ENCODE measurements at places on chromosomes 5 and 9.

DNA sequence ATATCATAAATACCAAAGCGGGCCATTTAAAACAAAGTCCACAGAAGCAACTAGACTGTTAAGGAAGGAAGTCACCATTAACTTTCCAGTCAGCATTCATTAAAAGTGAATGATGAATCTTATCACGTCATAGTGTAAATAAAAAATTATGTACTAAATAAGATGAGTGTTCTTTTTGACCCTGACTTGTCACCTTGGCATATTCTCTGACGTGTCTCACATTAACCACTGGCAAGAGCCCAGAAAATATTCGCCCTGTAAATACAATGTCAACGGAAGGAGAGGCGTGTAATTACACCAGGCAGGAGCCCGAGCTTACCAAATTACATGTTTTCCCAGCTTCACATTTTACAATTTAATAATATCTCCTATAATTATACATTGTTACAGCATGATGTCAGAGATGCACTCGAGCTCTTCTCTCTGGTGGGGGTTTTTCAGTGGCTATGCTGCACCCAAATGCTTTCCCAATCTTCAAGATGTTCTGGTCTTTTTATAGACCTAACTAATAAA lies 29.3 kb upstream of the UBE2QL1 start:
- DNase-seq, result no peak

GRCh38 chr9:13358128-13358527 lies 78.6 kb upstream of the MPDZ start:
- no peak for DNase-seq

DNA sequence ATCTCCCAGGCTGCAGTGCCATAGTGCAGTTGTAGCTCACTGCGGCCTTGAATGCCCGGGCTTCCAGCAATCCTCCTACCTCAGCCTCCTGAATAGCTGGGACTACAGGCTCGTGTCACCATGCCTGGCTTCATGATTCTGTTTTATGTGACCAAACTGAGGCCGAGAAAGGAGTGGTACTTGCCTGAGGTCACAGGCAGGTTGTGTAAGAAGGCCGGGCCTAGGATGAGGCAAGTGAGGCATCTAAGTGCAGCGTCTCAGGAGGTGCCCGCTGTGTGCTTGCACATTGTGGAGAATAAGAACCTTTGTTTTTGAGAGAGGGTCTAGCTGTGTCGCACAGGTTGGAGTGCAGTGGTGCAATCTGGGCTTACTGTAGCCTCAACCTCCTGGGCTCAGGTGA lies 2.1 kb upstream of the NDST1 start:
- no peak for DNase-seq

DNA sequence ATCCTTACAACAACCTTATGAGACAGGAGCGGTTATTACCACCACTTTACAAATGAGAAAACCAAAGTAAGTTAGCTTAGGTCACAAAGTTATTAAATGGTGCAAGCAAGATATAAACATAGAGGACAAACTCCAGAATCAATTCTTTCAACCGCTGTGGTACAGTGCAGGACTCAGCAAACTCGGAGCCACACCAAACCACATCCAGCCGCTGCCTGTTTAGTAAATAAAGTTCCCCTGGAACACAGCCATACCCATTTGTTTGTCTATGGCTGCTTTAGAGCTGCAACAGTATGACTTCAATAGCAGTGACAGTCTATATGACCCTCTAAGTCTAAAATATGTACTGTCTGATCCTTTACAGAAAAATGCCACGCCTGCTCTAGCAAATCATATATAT lies 1567.2 kb upstream of the WWC1 start:
- no peak for DNase-seq

GRCh38 chr5:18881615-18882014 lies 1106.4 kb downstream of the CDH18 start:
- no peak for DNase-seq

GRCh38 chr5:91408710-91409109 lies 25.6 kb upstream of the ARRDC3 start:
- DNase-seq, result no peak

- DNase-seq, result no peak
These were observed 18.6 kb downstream of the PRDM6 start for GRCh38 chr5:123107343-123108244.

DNA sequence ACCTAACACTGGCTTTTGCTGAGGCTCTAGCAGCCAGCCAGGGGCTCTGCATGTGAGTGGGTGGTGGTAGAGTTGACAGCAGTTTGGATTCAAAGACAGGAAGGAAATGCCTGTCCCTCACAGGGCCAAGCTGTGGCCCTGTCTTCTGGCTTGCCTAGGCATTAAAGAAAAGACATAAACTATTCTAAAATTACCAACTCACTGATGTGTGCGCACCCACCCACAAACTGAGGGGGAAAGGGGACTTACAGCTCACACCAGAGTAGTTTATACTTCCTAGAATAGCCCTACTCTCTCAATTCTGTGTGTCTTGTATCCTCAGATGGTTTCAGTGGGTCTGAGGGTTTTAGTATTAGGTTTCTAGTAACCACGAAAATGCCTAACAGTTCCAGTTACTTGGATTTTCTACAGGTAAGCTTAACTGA lies 18.3 kb upstream of the IL13 start:
- no peak for DNase-seq

DNA sequence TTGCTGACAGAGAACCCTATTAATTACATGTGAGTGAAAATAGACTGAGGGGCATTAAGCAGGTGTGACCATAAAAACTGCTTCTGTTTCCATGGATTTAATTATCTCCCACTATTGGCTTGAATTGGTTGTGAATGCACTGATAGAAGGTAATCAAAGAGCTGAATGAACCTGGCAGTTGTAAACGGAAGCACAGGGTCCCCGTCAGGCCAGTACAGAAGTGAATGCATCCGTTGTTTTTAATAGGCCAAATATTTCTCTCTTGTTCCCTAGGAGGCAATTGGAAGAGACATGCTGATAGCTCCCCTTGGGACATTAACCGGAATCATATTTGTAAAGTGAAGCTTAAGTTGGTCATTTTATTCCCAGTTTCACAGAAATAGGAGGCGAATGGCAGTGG lies 147.0 kb downstream of the CAVIN4 start:
- no peak for DNase-seq

DNA sequence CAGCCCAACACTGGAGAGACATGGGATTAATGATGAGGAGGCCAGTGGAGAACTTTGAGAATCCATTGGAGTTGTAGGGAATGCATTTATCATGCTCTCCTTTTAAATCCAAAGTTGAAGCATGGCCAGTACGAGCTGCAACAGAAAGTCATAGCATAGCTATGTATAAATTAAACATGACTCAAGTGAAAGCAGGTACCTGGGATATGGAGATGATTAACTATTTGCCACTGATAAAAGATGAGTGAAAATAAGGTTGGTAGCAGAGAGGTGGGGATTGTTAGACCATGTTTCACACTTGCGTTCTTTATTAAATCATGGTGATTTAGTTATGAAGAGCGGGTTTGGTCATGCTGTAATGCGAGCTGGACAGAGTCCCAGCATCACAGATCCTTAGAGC lies 189.6 kb downstream of the ARHGEF28 start:
- DNase-seq, result no peak

DNA sequence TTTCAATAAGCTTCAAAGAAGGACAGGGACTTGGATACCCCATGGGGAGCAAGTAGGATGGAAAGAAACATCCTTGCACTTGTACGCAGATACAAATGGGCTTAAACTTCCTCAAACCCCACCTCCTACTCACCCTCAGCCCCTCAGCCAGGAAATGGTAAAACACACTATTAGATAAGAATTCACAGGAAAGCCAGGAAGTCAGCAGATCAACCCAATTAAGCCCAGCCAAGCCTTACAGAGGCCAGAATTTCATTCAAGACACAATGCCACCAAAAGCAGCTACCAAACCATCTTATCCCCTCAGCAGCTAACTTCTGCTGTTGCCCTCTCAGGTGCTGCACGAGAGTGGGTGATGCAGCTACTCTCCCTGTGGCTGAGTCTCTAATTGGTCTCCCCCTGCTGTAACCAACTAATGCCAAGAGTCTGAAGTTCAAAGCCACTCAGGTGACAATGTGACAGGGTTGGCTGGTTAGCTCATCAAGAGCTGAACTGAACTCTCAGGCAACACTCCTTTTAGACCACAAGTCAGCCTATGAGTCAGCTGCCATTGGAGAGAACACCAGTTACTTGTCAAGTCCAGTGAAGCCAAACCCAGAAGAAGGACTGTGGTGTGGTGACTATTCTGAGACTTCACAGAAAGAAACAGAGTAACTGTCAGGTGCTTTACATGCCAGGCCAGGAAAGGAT lies 201.9 kb downstream of the ZNF608 start:
- DNase-seq, result no peak

DNA sequence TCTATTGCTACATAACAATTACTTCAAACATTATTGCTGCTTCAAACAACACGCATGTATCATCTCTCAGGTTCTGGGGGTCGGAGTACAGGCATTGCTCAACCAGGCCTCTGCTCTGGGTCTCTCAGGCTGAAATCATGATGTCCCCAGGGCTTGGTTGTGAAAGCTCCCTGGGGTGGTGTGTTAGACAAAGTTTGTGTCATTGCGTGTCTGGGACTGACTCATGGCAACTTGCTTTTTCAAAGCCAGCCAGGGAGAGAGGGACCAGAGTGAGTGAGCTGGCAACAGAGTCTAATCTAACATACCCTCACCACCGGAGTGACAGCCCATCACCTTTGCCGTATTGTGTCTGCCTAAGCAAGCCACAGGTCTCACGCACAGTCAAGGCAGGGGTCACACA lies 259.2 kb upstream of the NFIL3 start:
- DNase-seq, result no peak

GRCh38 chr9:96612105-96612965 lies 7.3 kb downstream of the CDC14B start:
- DNase-seq, result no peak

DNA sequence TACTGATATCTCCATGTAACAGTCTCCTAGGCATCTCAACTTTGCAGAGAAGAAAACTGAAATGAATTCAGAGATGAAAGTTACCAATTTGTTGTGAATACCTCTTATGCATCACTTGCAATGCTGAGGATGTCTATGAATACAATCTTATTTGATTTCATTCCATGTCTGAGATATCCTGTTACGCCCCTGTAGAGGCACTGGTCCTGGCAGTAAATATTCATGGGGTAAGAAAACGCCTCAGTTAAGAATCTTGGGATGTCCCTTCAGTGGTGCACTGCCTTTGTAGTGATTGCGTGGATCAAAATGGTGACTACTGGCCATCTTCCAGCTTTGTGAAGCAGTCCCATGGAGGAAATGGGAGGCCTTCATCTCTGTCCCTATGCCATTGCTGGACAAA lies 229.1 kb upstream of the C9orf72 start:
- no peak for DNase-seq

- no peak for DNase-seq
These were observed 190.0 kb upstream of the GRAMD2B start for GRCh38 chr5:126233256-126233655.

DNA sequence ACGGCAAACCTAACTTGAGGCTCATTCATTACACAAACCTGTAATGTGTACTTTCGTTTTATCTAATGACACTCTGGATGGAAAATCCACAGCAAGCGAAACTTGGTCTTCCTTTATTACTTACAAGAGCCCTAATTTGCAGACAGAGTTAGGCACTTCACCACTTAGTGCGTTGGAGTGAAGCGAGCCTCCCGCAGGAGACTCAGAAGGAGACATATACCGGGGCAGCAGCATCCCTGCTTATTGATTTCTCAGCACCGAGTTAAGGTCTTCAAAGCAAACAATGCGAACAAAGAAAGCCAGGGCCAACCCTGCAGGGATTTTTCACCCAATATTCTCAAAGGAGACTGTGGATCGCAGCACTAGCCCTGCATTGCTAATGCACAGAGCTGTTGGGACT lies 28.6 kb downstream of the LSM11 start:
- DNase-seq, result no peak

DNA sequence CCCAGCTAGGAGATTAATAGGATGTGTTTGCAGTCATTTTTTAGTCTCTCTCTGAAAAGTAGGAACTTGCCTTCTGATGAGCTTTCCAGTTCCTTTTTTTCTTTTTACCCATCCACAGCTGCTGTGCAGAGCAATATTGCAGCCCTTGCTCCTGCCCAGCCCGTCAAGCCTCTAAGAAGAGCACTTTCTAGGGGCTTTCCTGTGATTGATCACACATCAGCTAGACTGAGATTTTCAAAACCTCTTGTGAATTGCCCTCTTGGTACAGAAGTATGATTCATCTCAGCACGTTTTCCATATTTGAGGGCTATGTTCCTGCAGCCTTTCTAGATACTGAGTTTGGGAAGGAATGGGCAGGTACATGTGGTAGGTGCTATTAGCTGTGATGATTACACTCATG lies 93.9 kb downstream of the GALNT10 start:
- no peak for DNase-seq

GRCh38 chr9:83956086-83956435 lies 24.0 kb downstream of the HNRNPK start:
- peak; percentile 16 for DNase-seq

DNA sequence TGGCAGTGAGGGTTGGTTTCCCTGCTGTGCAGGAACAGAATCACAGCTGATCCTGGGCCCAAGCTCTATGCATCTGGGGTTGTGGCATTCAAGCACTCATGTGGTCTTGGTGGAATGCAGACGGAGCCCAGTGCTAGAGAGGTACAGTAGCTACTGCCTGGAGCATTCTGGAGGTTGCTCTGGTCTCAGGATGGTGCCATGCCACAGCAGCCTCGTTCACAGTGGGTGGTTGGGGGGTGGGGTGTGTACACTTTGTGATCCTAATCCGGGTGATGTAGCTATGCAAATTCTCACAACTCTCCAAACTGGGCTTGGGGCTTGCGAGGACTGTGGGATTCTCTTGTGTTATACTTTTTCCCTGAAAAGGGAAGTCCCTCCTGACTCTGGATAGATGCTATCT lies 45.2 kb downstream of the FGD3 start:
- DNase-seq, result no peak

DNA sequence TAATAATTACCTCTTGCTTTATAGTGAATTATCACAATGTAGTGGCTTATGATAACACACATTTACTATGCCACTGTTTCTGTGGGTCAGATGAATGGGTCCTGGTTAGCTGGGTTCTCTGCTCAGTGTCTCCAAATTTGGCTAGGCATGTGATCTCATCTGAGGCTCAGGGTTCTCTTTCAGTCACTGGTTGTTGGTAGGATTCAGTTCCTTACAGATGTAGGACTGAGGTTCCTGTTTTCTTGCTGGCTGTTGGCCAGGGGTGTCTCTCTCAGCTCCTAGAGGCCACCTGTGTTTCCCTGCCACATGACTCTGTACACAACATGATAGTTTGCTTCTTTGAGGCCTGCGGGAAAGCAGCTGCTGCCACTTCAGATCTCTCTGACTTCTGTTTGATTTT lies 7.1 kb downstream of the NFX1 start:
- DNase-seq, result no peak

DNA sequence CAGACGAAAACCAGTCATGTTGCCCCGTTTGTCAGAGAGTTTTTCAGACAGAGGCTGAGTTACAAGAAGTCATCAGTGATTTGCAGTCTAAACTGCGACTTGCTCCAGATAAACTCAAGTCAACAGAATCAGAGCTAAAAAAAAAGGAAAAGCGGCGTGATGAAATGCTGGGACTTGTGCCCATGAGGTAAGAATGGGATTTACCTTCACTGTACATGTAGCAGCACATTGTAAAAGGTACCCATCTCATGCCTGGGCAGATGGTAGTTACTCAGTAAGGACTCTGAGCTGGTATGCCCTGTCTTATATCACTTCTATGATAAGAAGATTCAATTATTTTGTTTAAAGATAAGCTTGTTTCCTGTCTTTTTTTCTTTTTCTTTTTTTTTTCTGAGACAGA lies 38.8 kb downstream of the RAD50 start:
- DNase-seq, result no peak
